Activated CD4-positive, alpha-beta T cell treated with anti-CD3 and anti-CD28 coated beads, Interleukin-2, amount 10 ng/mL, durations not matched to agents 7 days and 5 days (primary cell): ENCODE measurements at places on chromosomes 12 and 14. TPM values are rescaled to one million over a fixed set of nuclear protein-coding genes. Genes with fewer than 3 reads are reported as not detected.

GRCh38 chr12:46373301-46374296 is 1.0 kb upstream of the SLC38A2 start:
- peaks cover 36% of the 10 kb centered on the region for H3K36me3 ChIP-seq
- peak; percentile 58 for DNase-seq
- peak overlapping the region; percentile 97 for H3K4me3 ChIP-seq
- H3K4me1 ChIP-seq = peaks cover 52% of the 10 kb centered on the region
- H3K27ac ChIP-seq = peak overlapping the region; percentile 100

DNA sequence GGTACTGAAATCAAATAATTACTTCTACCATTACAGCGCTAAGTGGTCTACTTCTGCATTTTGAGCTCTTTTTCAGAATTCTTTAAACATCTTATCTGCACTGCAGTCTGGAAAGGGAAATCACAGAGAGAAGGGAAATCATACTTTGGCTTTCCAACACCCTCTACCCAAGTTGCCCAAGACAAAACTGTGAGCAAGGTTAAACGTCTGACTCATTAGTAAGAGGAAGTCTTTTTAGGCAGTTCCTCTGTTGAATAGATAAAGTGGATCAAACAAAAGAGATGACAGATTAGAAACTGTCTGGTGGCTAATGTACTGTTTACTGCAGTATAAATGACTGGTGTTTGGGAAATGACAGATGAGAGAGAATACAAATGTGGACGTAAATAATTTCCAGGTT is 858.1 kb downstream of the NRXN3 start:
- H3K4me1 ChIP-seq = no peaks in the 10 kb centered on the region
- H3K27me3 ChIP-seq = no peaks in the 10 kb centered on the region
- H3K4me3 ChIP-seq = no peak overlapping the region
- H3K36me3 ChIP-seq = no peaks in the 10 kb centered on the region
- no peak overlapping the region for H3K27ac ChIP-seq

- peaks cover 1% of the 10 kb centered on the region for H3K27me3 ChIP-seq
- no peak overlapping the region for H3K4me3 ChIP-seq
- H3K27ac ChIP-seq = no peak overlapping the region
- no peaks in the 10 kb centered on the region for H3K4me1 ChIP-seq
- DNase-seq = no peak
Measured at GRCh38 chr12:94721173-94721572, 70.8 kb upstream of the TMCC3 start.

- H3K27ac ChIP-seq = no peak overlapping the region
- H3K36me3 ChIP-seq = no peaks in the 10 kb centered on the region
- no peak for DNase-seq
- H3K4me3 ChIP-seq = no peak overlapping the region
- peaks cover 25% of the 10 kb centered on the region for H3K4me1 ChIP-seq
- peaks cover 2% of the 10 kb centered on the region for H3K27me3 ChIP-seq
Measured at GRCh38 chr14:95267306-95267705, 52.4 kb downstream of the CLMN start.

- H3K36me3 ChIP-seq = no peaks in the 10 kb centered on the region
- no peak for DNase-seq
- no peaks in the 10 kb centered on the region for H3K4me1 ChIP-seq
- H3K4me3 ChIP-seq = no peak overlapping the region
Measured at GRCh38 chr14:33511851-33512640, 438.8 kb downstream of the EGLN3 start.

- H3K4me1 ChIP-seq = no peaks in the 10 kb centered on the region
- no peak overlapping the region for H3K27ac ChIP-seq
Measured at GRCh38 chr12:76226956-76227355, 121.3 kb downstream of the BBS10 start.

GRCh38 chr14:39015964-39016577 is 87.0 kb downstream of the SEC23A start:
- H3K27me3 ChIP-seq = no peaks in the 10 kb centered on the region
- H3K4me1 ChIP-seq = no peaks in the 10 kb centered on the region
- no peak overlapping the region for H3K4me3 ChIP-seq
- DNase-seq = no peak

DNA sequence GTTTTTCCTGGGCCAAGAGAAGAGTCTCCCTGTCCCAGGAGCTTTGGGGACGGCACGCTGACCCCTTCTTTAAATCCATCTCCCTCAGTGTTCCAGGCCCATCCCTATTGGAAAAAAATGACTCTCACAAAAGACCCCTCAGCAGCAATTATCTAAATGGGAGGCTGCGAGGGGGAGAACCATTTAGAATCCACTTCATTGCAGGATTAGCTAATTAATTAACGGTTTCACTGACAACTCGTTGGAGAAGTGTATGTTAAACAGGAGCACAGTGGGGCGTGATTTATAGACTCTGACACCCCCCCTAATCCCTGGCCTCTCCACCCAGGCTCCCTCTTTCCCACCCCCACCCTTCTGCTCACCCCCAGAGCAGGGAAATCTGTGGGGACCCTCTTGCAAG is 162.8 kb upstream of the LHX5 start:
- peaks cover 17% of the 10 kb centered on the region for H3K27me3 ChIP-seq
- DNase-seq = no peak

DNA sequence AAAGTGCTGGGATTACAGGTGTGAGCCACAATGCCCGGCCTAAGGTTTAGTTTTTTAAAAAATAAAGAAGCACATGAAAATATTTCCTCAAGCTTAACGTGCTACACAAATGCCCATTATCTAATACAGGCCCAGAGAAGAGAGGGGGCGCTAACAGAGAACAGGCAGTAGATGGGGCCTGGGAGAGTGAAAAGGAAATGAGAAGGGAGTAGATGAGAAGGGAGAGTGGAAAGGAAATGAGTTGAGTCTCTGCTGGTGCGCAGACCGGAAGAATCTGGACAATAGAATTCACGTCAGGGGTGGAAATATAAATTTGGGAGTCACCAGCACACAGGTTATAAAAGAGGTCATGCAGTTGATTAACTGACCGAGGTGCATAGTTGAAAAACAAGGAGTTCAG is 10.7 kb downstream of the PXN start:
- no peaks in the 10 kb centered on the region for H3K27me3 ChIP-seq
- H3K4me1 ChIP-seq = peaks cover 89% of the 10 kb centered on the region
- peak overlapping the region; percentile 97 for H3K27ac ChIP-seq
- H3K36me3 ChIP-seq = peaks cover 67% of the 10 kb centered on the region
- DNase-seq = no peak

- H3K27me3 ChIP-seq = peaks cover 81% of the 10 kb centered on the region
- H3K4me3 ChIP-seq = no peak within 1 kb of the TSS
- no peak within 1 kb of the TSS for H3K27ac ChIP-seq
- DNase-seq = no peak
- peaks cover 17% of the 10 kb centered on the region for H3K4me1 ChIP-seq
Measured at GRCh38 chr12:113471619-113472171, at the start of gene LHX5. LHX5 (minus strand) TSS chr12:113471871; CDS start chr12:113471498, 373 bp downstream.

DNA sequence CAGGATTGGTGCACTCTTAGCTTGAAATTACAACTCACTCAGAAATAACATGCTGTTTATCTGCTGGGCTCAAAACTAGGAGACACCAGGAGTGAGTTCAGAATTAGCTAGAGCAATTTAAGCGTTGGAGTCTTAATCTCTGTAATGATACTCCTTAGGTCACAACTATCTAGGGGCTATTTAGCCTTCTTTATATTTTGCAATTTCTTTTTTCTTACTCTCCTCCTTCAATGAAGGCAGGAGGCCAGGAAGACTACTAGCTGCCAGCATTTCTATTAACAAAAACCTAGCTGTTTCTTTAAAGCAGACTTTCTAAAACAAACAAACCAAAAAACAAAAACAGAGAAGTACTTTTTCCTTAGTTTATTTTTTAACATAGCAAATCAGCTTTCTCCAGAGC is 226.2 kb downstream of the TRHDE start:
- H3K36me3 ChIP-seq = no peaks in the 10 kb centered on the region
- H3K27me3 ChIP-seq = no peaks in the 10 kb centered on the region
- no peak overlapping the region for H3K27ac ChIP-seq
- H3K4me3 ChIP-seq = no peak overlapping the region
- no peak for DNase-seq

GRCh38 chr14:73342670-73343069 is 105.4 kb downstream of the PAPLN start:
- no peak for DNase-seq
- no peak overlapping the region for H3K27ac ChIP-seq
- H3K4me1 ChIP-seq = peaks cover 3% of the 10 kb centered on the region
- no peaks in the 10 kb centered on the region for H3K36me3 ChIP-seq

- no peak for DNase-seq
- H3K4me3 ChIP-seq = no peak overlapping the region
- H3K27ac ChIP-seq = no peak overlapping the region
- H3K4me1 ChIP-seq = no peaks in the 10 kb centered on the region
- no peaks in the 10 kb centered on the region for H3K36me3 ChIP-seq
Measured at GRCh38 chr14:105138551-105139111, 29.9 kb downstream of the JAG2 start.

DNA sequence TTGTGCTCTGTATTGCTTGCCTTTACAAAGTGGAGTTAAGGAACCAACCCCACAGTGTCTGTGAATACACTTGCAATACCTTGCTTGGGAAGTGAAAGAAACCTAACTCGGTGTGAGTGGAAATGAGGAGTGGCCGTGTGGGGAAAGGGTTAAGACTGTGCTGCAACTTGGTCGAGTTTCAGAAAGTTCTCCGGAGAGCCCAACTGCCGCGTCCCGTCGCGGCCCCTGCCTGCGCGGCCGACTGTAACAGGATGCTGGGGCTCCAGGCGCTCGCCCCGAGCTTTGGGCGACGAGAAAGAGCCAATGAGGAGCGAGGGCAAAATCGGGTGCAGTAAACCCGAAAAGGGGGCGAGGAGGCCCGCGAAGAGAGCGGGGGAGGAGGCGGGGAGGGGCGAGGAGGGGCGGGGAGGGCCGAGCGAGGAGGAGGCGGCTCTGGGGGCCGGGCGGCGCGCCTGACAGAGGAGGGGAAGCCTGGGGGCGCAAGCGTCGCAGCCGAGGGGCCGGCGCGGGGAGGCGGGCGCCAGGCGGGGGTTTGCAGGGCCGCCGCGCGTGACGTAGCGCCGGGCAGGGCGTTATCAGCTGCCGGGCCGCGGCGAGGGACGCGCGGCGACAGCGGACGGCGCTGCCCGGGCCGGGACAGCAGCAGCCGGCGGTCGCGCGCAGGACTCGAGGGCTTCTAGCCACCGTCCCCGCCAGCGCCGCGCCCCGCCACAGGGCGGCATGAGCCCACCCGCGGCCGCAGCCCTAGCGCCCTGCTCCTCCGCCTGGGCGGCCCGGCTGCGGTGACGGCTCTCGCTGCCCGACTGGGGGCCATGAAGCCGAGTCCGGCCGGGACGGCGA is at the start of gene DACT1:
TSS of gene DACT1 (plus strand) at position 572 of the 840 bp plus-strand sequence. CDS start at position 813, 241 bp downstream.
- H3K4me3 ChIP-seq = peak within 1 kb of the TSS; percentile 88
- H3K27ac ChIP-seq = peak within 1 kb of the TSS; percentile 86
- H3K27me3 ChIP-seq = peaks cover 47% of the 10 kb centered on the region
- peaks cover 2% of the 10 kb centered on the region for H3K36me3 ChIP-seq
- peaks cover 43% of the 10 kb centered on the region for H3K4me1 ChIP-seq

- H3K36me3 ChIP-seq = peaks cover 1% of the 10 kb centered on the region
- H3K4me3 ChIP-seq = no peak overlapping the region
- no peaks in the 10 kb centered on the region for H3K27me3 ChIP-seq
- H3K4me1 ChIP-seq = no peaks in the 10 kb centered on the region
- H3K27ac ChIP-seq = no peak overlapping the region
Measured at GRCh38 chr12:130642856-130643255, 73.2 kb downstream of the RIMBP2 start.

GRCh38 chr14:58884442-58884841 is 246.7 kb downstream of the DACT1 start:
- H3K27ac ChIP-seq = no peak overlapping the region
- no peaks in the 10 kb centered on the region for H3K36me3 ChIP-seq
- H3K4me1 ChIP-seq = no peaks in the 10 kb centered on the region
- peaks cover 2% of the 10 kb centered on the region for H3K27me3 ChIP-seq

- H3K4me1 ChIP-seq = peaks cover 13% of the 10 kb centered on the region
- DNase-seq = no peak
- peaks cover 62% of the 10 kb centered on the region for H3K27me3 ChIP-seq
Measured at GRCh38 chr14:38213001-38213400, 5.3 kb downstream of the SSTR1 start.

DNA sequence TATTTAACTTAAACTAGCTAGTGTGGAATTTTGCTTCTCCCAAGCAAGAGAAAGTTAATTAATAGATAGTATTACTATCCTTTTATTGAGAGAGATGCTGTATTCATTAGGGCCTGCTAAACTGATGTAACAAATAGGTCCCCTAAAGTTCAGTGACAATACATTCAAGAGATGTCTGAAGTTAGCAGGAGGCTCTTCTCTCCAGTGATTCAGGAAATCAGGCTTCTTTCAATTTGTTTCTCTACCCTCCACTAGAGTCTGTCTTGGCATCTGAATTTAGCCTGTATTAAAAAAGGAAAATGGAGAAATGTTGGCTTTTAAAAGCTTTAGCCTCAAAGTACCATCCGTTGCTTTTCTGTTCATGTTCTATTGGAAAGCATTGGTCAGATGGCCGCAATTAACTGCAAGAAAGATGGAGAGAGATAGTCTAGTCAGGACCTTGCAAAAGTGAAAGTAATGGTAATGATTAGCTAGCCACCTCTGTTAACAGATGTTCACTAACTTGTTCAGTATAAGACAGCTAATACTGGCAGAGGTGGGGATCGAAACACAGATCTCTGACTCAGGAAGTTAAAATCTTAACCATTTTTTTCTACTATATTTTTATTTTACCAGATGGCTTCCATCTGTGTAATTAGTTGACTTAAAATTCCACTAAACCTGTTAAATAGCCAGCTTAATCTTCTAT is 786.8 kb downstream of the TMTC2 start:
- H3K4me1 ChIP-seq = no peaks in the 10 kb centered on the region
- no peak overlapping the region for H3K27ac ChIP-seq
- no peak overlapping the region for H3K4me3 ChIP-seq
- no peak for DNase-seq

DNA sequence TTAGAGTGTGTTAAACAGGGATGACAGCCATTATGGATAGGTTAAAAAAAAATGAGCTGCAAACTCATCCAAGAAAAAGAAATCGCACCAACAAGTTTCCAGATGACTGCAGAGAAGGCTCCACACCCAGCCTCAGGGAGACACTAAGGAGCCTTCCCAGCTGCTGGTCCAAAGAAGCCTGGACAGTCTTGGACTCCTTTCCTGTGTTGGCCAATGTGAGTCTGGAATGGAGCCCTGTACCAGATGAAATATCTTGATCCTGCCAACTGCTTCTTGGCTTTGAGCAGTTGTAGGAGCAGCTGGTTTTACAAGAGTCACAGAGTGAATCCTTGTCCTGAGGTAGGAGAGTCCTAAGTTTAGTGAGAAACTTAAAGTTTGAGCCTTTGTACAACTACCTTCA is 44.5 kb downstream of the SLC38A1 start:
- DNase-seq = no peak
- H3K4me1 ChIP-seq = peaks cover 75% of the 10 kb centered on the region
- no peaks in the 10 kb centered on the region for H3K27me3 ChIP-seq
- H3K4me3 ChIP-seq = no peak overlapping the region
- H3K36me3 ChIP-seq = peaks cover 94% of the 10 kb centered on the region

The EIF4B gene
- 385 TPM for total RNA-seq

The CAPRIN2 gene
- 15.6 TPM for total RNA-seq

The KRT75 gene
- total RNA-seq = not detected

The NAV3 gene
- total RNA-seq = not detected

The ETV6 gene
- total RNA-seq = 36.6 TPM

The LRRK2 gene
- not detected for total RNA-seq

The KRT2 gene
- total RNA-seq = 0.10 TPM

The TPPP2 gene
- not detected for total RNA-seq

The MYO1H gene
- total RNA-seq = not detected

The LMNTD1 gene
- total RNA-seq = not detected

The GLIPR1L1 gene
- total RNA-seq = not detected

The C12orf57 gene
- 156 TPM for total RNA-seq
